ENCODE measurements at places on chromosomes 11 and 22. TPM values are rescaled to one million over a fixed set of nuclear protein-coding genes. Genes with fewer than 3 reads are reported as not detected.

- DNase-seq = no peak
Observed at GRCh38 chr22:37427711-37428635, 694 bp upstream of the ELFN2 start.

- DNase-seq = no peak
Observed at GRCh38 chr11:61587951-61588727, 7.3 kb upstream of the SYT7 start.

GRCh38 chr22:23849009-23850006 is 8.4 kb upstream of the SLC2A11 start:
- DNase-seq = peak; percentile 71

GRCh38 chr22:49079743-49080500 is 747.8 kb downstream of the BRD1 start:
- no peak for DNase-seq

DNA sequence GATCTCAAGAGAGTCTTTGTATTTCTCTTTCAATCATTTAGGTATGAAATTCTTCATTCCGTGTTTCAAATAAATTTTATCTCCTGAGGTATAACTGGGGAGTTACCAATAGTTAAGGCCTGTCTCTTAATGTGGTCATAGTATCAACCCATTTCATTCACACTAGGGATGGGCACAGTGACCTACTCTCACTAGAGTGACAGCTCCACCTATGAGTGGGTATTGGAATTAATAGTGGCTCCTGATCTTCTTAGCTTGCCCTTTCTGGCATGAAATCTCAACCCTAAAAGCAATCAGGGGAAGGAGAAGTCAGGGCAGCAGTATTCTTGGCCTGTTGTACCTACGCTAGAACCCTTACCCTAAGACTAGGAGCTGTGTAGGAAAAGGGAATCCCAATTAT is 507.7 kb downstream of the FAM181B start:
- no peak for DNase-seq

DNA sequence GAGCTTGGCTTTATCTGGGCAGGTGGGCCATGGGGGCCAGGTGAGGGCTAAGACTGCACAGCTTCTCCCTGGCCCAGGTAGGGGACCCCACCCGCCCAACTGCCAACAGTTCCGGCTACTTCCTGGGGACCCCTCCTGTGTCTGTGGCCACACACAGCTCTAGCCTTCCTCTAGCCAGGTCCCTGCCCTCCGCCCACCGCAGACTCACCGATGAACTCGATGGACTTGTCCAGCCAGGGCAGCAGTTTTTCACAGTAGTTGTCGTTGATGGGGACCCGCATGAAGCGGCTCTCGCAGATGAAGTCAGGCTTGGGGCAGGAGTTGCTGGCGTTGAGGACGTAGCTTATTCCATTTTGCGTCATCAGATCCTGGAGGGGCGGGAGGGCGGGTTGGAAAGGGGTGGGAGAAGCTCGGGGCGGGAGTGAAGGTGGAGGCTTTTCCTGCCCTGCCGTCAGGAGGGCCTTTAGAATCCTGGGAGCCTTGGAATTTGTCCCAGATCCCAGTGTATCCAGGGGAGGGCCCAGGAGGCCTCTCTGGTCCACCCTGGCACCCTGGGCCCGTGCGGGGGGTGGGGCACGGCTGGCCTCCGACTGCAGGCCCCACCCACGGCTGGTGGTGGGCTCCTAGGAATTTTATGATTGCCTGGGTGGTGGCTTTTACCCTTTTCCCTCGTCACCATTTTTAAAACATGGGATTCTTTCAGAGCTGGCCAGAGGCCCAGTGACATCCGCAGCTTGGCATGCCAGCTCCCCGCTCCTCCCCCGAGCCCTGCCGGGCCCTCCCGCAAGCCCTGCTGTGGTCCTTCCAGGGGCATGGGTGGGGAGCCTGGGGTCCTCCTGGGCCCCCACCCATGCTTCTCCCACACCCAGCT is 13.9 kb downstream of the DUSP8 start:
- DNase-seq = no peak

DNA sequence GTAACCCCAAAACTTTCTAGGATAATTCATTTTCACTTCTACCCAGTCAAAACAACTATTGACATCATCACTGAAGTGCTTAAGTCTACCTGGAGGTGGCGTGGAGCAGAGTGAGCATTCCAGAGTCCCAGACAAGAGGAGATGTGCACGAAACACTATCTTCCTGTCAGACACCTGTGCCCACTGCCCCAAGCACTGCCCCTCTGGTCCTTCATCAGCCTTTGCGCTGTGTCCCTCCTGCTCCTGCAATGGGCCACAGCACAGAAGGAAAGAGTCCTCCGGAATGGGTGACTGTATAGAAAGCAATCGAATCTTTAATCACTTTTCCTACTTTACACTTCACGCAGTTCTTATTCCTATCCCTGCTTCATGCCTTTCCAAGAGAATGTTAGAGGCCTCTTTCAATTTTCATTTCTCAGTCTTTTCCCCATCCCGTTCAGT is 512 bp upstream of the GRIA4 start:
- DNase-seq = peak; percentile 59

GRCh38 chr22:33062361-33062760 is 4.2 kb upstream of the SYN3 start:
- no peak for DNase-seq

GRCh38 chr11:14930369-14930768 is 38.3 kb upstream of the CYP2R1 start:
- no peak for DNase-seq

- DNase-seq = no peak
Observed at GRCh38 chr22:18985780-18986179, 49.7 kb upstream of the PRODH start.

DNA sequence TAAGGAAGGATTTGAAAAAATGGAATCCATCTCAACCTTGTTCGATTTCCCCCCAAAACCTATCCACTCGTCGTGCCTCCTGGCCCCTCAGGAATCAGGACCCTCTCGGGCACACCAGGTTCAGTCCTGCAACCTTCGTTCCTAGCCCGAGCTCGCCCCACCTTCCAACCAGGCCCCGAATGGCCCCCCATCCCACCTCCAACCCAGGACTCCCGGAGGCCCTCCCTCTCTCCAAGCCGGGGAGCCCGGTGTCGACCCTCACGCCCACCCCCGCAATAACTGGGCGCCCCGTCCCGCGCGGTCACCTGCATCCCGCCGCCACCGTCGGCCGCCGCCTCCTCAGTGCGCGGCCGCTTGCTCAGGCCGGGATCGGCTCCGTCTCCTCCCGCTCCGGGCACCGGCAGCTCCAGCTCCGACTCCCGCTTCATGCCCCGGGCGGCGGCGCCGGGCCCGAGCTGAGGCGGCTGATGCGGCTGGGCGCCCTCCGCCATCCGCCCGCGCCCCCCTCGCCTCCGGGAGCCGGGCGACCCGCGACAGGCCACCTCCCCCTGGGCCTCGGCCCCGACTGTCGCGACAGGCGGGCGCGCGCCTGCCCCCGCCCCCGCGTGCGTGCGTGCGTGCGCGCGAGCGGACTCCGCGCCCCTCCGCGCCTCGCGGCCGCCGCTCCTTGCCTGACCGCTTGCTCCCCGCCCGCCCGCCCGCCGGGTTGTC is 534 bp downstream of the RBFOX2 start:
- peak; percentile 89 for DNase-seq

- DNase-seq = no peak
Observed at GRCh38 chr22:29396126-29396525, 7.8 kb upstream of the AP1B1 start.

DNA sequence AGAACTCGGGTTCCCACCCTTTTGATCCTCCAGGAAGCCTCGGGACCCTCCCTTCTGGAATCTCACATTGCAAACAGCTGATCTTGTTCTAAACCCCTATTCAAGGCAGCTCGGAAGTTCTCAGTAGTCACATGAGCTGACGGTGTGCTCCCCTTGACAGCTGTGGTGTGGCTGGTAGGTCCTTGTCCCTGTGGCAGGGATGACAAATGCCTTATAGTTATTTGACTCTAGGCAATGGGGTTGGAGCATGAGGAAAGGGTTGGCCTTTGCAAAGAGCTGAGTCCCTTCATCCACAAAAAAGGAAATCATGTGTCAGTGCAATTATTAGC is 23.6 kb downstream of the EIF4G2 start:
- DNase-seq = no peak

DNA sequence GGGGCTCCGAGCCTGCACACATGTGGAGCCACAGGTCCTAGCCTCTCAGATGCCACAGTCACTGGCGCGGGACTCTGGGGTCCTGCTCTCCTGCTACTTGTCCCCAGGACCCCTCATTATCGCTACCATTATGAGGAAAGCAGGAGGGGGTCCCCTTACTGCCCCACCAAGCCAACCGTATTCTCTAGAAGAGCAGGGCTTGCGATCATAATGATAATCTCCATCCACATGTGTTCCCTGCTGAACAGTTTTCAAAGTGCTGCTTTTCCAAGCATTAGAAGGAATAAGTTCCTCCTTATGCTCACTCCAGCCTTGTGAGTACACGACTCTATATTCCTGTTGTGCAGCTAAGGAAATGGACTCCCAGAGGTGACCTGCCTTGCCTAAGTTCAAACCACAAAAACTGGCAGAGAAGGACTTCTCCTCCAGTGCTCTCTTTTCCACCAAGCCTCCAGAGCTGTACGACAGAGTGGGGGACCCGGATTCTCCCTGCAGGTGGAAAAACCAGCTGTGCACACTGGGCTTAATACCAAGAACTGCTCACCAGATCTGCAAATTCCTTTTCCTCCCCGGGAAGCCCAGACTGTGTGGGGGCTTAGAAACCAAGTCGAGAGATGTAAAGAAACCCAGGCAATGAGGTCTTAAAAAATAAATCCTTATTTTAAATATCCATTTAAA is 92.8 kb upstream of the DRD2 start:
- no peak for DNase-seq

DNA sequence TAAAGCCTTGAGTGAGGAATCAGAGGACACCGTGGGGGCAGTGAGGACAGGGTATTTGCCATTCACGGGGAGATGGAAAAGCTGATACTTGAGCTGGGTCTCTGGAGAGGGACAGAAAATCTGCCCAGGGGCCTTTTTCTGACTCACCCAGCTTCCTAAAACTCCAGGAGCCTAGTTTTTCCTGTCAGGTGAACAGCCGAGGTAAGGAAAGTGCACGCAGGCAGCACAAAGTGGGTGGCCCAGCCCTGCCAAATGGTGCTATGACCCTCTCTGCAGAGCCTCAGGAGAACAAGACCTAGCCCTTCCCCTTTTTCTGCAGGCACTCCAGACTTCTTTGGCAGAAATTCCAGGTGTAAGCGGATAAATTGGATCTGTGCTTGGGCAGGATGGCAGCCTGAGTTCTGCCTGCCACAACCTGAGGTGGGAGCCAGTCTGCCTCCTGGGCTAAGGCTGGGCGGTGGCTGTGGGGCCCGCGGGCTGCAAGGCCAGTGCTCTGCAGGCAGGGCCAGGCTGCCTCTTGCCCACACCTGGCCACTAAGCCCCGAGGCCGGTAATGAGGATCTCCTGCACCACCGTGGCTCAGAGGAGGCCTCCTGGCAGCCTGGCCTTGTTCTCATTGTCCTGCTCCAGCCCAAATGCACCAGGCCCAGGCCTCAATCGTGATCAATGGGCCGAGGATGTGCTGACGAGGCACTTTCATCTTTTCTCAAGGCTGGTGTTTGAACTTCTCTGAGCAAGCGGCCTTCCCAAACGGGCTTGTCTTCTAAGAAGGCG is 72.9 kb upstream of the LMO1 start:
- DNase-seq = no peak

DNA sequence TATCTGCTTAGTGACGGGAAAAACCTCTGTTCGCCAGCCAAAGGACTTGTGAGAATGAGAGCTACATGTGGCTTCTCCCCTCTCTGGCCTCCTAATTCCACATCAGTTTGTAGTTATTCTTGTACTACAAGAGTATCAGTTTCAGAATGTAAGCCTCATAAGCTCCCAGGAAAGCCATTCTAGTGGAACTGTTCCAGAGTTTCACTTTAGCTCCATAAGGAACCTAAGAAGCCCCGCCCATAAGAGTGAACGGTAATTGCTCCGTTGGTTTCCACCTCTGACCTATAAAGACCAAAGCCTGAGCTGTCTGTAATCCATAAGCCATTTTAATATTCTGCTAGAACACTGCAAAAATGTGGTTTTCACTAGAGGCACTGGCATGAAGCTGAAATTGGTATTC is 53.0 kb downstream of the SIK3 start:
- DNase-seq = peak; percentile 6

GRCh38 chr11:83195143-83195466 is 1.6 kb downstream of the ANKRD42 start:
- no peak for DNase-seq

DNA sequence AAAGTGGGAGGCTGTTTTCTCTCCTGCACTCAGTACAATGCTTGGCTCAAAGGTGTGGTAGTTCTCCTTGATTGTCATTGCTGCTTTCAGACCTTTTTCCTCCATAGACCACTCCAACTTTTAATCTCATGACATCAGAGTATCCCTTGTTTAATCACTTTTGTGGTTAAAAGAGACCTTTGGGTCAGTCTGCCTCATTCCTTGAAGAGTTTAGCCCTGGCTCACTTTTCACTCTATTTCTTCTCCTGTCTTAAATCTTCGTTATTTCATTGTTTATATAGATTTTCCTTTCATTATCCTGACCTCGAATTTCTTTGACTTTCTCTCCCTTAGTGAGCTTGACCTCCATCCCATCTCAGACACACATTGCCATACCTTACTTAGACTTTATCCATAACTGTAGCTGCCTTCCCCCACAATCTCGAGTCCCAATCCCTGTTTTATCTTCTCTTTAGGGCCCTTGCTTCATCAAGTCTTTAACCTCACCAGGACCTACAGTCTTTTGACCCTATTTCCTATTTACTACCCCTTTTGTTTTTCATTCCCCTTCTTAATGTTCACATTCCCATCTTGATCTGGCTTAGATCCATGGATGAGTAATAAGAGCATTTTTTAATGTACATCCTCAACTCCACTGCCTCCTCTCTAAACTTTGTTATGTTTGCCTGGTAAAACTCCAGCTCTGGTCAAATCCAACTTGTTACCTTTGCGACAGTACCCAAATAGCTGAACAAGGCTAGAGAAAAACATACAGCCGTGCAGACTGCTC is 9.5 kb downstream of the ATXN10 start:
- DNase-seq = no peak

DNA sequence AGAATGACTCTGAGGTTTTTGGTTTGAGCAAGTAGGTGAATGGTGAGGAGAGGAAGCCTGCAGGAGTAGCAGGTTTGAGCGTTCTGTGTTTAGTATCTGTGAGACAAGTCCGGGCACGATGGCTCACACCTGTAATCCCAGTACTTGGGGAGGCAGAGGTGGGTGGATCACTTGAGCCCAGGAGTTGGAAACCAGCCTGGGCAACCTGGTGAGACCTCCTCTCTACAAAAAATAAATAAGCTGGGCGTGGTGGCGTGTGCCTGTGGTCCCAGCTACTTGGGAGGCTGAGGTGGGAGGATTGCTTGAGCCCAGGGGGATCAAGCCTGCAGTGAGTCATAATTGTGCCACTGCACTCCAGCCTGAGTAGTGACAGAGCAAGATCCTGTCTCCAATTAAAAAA is 9.7 kb upstream of the CENATAC start:
- DNase-seq = no peak

Gene B4GALNT4
- 40.5 TPM for polyA plus RNA-seq

Gene AGBL2
- polyA plus RNA-seq = 0.49 TPM

Gene SCARF2
- polyA plus RNA-seq = 1.9 TPM

Gene CD6
- 0.63 TPM for polyA plus RNA-seq
